ENCODE measurements at places on chromosomes 16 and 17. TPM values are rescaled to one million over a fixed set of nuclear protein-coding genes. Genes with fewer than 3 reads are reported as not detected.

DNA sequence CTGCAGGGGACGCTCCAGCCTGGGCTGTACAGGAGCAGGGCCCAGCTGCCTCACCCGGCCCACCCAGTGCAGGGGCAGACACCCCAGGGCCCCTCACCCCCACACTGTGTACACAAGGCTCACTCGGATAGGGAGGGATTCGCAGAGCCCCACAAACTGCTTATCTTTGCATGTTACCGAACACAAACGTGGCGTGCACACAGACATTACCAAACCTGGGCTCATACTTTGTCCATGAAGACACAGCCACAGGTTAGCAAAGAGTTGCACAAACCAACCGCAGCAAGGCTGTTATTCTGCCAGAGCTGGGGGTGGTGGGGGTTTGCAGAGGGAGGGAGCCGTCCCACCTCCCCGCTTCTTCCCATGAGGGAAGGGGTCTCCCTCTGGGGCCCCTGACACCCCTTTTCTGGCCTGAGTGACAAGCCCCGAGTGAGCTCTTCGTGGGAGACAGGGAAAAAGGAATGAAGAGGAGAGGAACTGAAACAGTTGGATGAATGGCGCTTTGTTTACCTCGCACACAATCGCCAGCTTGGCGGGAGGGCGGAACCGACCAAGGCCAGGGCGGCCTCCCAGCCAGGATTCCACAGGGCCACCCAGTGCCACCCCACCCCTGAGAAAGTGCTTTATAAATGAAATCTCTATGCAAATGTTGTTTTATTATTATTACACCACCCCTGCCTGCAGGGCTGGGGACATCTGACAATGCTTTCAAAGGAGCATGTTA lies 434 bp upstream of the CPSF4L start:
- DNase-seq: no peak

GRCh38 chr17:73998653-73999645 lies 204.5 kb upstream of the RPL38 start:
- no peak for DNase-seq

DNA sequence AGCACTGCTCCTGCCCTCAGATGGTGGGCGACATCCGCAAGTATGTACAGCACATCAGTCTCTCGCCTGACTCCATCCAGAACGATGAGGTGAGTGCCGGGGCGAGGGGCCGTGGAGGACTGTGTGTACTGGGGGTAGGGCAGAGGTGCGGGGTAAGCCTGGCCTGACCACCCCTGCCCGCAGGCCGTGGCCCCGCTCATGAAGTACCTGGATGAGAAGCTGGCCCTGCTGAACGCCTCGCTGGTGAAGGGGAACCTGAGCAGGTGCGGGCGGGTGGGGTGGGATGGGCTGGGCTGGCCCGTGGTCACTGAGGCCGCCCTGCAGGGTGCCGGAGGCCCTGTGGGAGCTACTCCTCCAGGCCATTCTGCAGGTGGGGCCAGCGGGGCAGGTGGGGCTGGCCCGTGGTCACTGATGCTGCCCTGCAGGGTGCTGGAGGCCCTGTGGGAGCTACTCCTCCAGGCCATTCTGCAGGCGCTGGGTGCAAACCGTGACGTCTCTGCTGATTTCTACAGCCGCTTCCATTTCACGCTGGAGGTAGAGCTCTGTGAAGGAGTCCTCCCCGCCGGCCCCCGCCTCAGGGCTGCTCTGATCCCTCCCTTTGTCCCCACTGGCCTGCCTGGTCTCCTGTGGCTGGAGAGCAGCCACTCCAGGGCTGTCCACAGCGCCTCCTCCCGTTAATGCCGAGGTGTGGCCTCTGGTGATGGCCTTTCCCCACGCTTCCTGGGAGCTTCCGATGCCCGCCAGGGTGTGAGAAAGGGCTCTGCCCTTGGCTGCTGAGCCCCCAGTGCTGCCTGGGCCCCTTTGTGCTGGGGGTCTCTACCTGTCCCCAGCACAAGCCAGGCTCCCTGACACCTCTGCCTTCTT lies 5.0 kb downstream of the TSR3 start:
- DNase-seq: no peak

The IFI35 gene
- polyA plus RNA-seq: 22.5 TPM

DNA sequence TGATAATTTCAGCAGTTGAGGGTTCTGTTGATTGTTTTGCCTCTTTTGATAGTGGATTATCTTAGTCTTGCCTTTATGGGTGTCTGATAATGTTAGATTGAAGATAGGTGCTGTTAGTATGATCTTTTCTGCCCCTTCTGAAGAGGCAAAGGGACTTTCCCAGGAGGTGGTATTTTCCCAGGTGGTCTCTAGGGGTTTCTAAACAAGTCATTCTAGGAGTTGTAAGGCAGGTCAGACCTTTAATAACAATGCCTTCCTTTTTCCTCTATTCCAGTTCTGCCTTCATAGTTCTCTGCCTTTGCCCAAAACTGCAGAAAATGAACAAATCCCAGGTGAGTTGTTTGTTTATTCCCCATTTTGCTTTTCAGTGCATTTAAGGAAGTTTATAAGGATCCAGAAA lies 4.3 kb downstream of the ZFP1 start:
- DNase-seq: no peak

- no peak for DNase-seq
These were observed 188.9 kb upstream of the KIF2B start for GRCh38 chr17:53633856-53634255.

The TTLL6 gene
- polyA plus RNA-seq: not detected

The TM4SF5 gene
- polyA plus RNA-seq: not detected

GRCh38 chr17:82236142-82236971 lies 7.5 kb downstream of the SLC16A3 start:
- DNase-seq: peak; percentile 45

The PRSS27 gene
- 0.33 TPM for polyA plus RNA-seq

- DNase-seq: no peak
These were observed 166.5 kb upstream of the ANKFN1 start for GRCh38 chr17:55986817-55987216.

GRCh38 chr16:49726155-49726554 lies 129.8 kb downstream of the ZNF423 start:
- no peak for DNase-seq

- no peak for DNase-seq
These were observed 21.1 kb downstream of the CACNG4 start for GRCh38 chr17:66985338-66986237.

GRCh38 chr16:66551348-66551759 lies 1.0 kb upstream of the CKLF start:
- peak; percentile 24 for DNase-seq

GRCh38 chr17:47704736-47705135 lies 10.8 kb downstream of the TBKBP1 start:
- no peak for DNase-seq

DNA sequence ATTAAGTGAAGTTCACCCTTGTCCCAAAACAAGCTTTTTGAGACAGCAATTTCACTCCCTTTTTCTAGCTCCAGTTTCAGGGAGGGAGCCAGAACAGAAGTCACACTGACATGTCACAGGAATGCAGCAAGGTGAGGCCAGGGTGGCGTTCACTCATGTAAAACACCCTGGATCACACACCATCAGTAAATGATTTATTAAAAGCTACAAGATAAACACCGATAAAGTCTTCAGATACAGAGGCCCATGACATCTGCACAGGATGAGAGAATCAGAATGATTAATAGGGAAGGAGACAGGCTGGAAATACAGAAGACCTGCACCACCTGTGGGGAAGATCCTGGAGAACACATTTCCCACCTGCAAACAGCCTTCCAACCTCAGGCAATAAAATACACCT lies 77.5 kb upstream of the DYNLRB2 start:
- DNase-seq: no peak

The TP53TG3F gene
- not detected for polyA plus RNA-seq

GRCh38 chr17:45677770-45678169 lies 106.3 kb upstream of the CRHR1 start:
- DNase-seq: no peak

GRCh38 chr17:47324224-47325020 lies 667 bp downstream of the EFCAB13 start:
- peak; percentile 87 for DNase-seq

The PDP2 gene
- polyA plus RNA-seq: 4.4 TPM

DNA sequence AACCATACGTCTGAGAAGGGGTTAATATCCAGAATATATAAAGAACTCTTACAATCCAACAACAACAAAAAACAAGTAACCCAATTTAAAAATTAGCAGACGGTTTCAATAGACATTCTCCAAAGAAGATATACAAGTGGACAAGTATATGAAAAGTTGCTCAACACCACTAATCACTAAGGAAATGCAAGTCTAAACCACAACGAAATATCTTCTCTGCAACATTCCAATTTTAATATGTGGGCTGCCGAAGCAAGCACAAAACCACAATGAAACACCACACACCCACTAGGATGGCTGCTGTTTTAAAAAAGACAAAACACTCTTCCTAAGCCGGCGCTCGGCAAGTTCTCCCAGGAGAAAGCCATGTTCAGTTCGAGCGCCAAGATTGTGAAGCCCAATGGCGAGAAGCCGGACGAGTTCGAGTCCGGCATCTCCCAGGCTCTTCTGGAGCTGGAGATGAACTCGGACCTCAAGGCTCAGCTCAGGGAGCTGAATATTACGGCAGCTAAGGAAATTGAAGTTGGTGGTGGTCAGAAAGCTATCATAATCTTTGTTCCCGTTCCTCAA lies 5.9 kb upstream of the SLC13A2 start:
- DNase-seq: no peak
